ENCODE measurements at places on chromosomes 1 and 21. TPM values are rescaled to one million over a fixed set of nuclear protein-coding genes. Genes with fewer than 3 reads are reported as not detected.

GRCh38 chr1:56933606-56934005 lies 32.2 kb downstream of the C8B start:
- DNase-seq = no peak

- DNase-seq = no peak
Observed at GRCh38 chr1:226646026-226646869, 92.8 kb downstream of the ITPKB start.

DNA sequence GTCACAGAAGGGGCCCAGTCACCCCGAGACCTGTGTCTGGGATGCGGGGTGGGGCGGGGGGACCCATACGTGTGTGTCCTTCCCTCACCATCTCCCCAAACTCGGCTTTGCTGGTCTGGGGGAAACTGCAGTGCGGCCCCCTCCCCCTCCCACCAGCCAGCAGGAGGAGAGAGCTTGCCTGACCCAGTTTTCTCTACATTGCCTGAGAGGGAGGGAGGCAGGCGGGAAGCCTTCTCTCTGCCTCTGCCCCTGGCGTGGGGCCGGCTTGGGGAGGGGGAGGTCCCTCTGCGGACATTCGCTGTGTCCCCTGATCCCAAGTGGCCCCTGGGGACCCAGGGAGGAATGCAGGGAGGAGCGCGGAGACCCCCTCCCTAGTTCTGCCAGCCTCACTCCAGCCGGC lies 3.9 kb downstream of the EPHA8 start:
- DNase-seq = no peak

DNA sequence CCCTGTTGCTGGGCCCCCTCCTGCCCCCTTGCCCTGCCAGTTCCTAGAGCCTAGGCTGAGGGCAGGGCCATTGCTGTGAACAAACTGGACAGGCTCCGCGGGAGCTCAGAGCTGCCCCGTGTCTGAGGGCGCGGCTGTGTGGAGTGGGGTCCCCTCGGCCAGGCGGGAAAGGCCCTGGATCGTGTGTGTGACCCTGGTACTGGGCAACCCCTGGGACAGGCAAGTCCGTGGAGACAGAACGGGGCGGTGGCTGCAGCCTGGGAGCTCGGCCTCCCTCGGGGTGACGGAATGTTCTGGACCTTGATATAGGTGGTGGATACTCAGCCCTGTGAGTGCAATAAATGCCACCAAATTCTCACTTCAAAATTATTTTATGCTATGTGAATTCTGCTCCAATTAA lies 27.7 kb upstream of the C1orf159 start:
- no peak for DNase-seq

DNA sequence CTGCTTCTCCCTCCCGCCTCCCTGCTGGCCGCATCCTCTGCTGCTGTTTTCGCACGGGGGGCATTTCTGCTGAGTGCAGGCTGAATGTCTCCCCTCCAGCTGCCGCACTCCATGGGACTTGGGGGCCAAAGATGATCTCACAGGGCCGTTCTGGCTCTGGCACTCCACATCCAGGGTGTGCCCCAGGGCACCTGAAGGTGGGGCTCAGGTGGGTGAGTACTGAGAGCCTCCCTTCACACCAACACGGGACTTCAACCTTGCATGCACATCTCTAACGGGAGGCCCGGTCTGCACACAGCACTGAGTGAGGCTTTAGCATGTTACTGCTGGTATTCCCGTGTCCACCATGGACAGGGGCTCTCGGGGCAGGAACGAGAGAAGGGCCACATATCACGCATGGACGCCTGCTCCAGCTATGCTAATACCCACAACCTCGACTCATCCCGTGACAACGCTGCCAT lies 88.9 kb downstream of the DMRTB1 start:
- DNase-seq = no peak

DNA sequence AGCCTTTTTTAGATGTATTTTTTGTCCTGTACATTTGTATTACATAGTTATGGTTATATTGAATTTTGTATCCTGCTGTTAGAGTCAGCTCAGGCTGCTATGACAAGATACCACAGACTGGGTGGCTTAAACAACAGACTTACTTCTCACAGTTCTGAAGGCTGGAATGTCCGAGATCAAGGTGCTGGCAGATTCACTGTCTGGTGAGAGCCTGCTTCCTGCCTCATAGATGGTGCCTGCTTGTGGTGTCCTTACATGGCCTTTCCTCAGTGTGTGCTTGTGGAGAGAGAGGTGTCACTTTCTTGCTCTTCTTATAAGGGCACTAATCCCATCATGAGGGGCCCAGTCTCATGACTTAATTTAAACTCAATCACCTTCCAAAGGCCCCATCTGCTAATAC lies 23.1 kb upstream of the MYSM1 start:
- no peak for DNase-seq

The MAN1C1 gene
- 16.9 TPM for total RNA-seq

- no peak for DNase-seq
Observed at GRCh38 chr1:107637101-107637500, 327.9 kb downstream of the VAV3 start.

DNA sequence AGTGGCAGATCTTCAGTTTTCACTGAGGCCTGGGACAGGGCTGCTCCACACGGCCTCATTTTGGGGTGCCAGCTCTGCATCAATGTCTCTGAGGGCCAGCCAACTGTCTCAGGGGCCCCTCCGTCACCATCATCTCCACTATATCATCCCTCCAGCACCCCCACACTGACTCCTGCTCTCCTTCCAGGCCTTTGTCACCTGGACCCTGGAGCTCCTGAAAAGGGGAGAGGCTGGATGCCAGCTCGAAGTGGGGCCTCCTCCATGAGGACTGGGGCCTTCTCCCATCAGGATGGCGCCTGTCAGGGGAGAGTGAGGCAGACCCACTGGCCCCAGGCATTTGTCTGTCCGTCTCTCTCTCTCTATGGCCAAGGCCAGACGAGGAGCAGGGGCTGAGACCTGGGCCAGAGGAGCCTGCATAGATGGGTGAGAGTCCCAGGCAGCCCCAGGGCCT lies 44.7 kb upstream of the LRP8 start:
- no peak for DNase-seq

The CENPL gene
- 4.7 TPM for total RNA-seq

DNA sequence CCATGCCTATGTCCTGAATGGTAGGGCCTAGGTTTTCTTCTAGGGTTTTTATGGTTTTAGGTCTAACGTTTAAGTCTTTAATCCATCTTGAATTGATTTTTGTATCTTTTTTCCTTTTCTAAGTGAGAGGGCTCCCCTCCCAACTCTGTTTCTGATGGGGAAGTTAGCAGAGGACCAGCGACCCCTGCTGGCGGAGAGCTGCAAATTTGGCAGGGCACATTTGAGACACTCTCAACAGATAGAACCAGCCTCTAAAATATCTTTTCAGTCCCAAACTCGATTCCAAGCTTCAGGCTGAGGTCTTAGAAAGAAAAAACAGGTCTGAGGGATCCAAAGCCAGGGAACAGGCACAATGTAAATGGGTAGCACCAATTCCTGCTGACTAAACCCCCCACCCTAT lies 32.5 kb downstream of the LRRC3 start:
- DNase-seq = no peak

GRCh38 chr1:162950187-162950586 lies 89.2 kb upstream of the CCDC190 start:
- DNase-seq = no peak

- no peak for DNase-seq
Observed at GRCh38 chr1:43805340-43805739, 98.0 kb downstream of the ST3GAL3 start.

The POLR3C gene
- total RNA-seq = 19.3 TPM

The ERICH3 gene
- not detected for total RNA-seq

DNA sequence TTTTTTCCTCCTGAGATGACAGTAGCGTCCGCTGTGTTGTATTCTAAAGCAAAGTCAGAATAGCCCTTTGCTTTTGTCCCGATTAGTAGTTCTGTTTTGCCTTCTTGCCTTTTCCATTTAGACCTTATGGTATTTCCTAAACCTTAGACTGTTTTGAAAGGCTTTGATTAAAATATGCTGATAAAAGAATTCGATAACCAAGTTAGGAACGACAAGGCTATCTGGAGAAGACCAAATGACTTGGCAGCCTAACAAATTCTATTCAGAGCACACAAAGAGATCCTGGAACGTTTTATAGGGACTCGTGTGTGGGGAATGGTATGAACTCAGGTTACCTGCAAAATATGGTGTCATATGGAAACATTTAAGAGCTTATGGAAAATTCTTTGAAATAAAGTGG lies 42.9 kb downstream of the NFIA start:
- no peak for DNase-seq

- DNase-seq = no peak
Observed at GRCh38 chr1:220902916-220903315, 23.7 kb downstream of the HLX start.

GRCh38 chr1:116537898-116538297 lies 32.9 kb downstream of the CD58 start:
- no peak for DNase-seq

DNA sequence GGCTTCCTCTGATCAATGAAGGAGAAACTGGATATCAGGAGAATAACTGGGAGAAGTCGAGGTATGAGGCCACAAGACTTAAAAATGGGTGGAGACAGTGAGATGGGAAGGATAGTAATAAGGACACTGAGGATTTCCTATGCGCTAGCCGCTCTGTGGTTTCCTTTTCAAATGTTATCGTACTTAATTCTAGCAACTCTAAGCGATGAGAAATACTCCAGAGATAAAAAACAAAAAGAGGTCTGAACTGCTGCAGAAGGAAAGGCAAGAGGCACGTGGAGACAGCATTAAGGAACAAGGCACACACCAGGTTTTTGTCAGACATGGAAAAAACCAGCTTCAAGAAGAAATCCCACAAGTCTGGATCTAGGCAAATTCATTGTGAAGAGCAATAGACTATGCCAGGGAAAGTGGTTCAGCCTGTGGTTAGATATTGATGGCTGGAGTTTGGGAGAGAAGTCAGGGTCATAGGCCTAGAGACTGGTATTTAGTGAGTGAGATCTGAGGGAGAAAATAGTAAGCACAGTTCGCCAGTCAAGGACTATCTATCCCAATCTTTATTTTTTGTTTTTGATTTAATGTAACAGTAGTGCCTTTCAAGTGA lies 5.3 kb downstream of the CLCA2 start:
- no peak for DNase-seq

The ALX3 gene
- not detected for total RNA-seq

- DNase-seq = no peak
Observed at GRCh38 chr1:95006681-95007080, 66.1 kb downstream of the ALG14 start.

DNA sequence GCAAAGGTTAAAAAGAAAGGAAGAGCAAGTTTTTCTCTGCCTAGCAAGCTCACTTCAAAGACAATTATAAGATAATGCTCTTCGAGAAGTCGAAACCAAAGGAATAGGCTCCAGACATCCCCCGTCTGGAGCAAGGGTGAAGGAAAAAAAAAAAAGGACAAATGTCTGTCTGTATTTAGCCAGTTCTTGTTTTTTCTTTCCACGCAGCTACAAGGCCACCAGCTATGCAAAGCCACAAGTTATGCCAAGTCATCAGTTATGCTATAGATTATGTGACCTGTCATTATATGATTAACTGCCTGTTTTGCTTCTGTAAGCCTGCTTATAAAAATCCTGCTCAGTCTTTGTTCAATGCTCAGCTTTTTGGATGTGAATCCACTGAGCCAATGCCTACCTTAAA lies 2.4 kb upstream of the THEM5 start:
- no peak for DNase-seq

DNA sequence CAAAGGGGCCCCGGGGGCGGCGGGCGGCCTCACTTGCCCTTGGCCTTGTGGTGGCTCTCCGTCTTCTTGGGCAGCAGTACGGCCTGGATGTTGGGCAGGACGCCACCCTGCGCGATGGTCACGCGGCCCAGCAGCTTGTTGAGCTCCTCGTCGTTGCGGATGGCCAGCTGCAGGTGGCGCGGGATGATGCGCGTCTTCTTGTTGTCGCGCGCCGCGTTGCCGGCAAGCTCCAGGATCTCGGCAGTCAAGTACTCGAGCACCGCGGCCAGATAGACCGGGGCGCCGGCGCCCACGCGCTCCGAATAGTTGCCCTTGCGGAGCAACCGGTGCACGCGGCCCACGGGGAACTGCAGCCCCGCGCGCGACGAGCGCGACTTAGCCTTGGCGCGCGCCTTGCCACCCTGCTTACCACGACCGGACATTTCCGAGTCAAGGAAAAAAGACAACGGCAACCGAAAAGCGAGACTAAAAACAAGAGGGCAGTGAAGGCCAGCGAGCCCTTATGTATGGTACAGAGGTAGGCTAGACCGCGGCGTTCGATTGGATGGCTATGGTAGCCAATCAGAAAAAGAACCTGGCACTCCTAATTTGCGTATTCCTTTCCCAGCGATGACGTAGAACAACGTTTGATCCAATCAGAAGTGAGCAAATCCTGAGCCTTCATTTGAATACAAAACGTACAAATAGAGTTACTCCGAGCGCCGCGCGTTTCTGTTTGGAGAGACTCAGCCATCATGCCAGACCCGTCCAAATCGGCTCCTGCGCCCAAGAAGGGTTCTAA lies 29.6 kb upstream of the RNF187 start:
- DNase-seq = peak; percentile 64

GRCh38 chr1:205275133-205275532 lies 46.4 kb downstream of the NUAK2 start:
- DNase-seq = no peak

GRCh38 chr1:29825941-29826415 lies 589.7 kb downstream of the PTPRU start:
- DNase-seq = no peak

GRCh38 chr1:177246710-177247580 lies 76.2 kb downstream of the BRINP2 start:
- no peak for DNase-seq

DNA sequence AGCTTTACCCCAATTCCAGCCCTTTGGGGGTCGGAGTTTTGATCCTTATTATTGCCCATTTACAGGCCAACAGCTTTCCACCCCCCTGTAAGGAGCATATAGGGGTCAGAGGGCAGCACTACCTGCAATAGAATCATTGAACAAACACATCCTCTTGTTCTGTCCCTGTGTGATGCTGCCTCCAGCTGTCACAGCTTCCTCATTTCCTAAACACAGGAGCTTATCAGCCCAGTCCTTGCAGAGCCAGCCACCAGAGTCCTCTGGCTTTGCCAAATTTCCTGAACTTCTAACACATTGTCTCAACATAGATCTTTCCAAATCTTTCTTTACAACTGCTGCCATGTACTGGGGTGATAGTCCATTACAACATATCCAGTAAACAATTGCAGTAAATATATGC lies 32.8 kb upstream of the PTBP2 start:
- no peak for DNase-seq

DNA sequence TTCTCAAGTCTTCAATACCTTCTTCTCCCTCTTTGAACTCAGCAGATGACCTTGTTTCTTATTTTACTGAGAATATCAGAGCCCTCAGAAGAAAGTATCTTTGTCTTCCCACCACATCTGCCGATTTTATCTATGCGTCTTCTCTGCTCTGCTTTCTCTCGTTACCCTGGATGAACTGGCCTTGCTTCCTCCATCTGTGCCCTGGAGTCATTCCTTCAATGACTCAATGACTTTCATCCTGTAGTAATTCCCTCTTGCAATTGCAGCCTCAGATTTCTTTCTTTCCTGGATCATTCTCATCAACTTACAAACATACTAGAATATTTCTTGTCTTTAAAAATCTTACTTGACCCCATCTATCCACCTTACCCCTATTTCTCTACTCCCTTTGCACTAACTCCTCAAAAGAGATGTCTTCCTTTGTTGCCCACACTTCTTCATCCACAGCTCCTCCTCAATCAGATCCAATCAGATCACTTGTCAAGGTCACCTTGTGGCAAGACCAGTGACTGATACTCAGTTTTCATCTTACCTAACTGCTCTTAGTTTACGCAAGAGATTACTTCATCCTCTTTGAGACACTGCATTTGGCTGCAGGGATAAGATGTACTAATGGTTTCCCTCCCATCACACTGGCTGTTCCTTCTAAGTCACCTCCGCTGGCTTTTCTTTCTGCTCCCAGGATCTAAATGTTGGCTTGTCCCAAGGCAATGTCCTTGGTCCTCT lies 8.2 kb upstream of the TGFBR3 start:
- no peak for DNase-seq

Measured in T-helper 17 cell (primary cell).